Left lobe of liver (tissue), 2 donors: ENCODE measurements at places on chromosomes 16 and 17.

- no peak for DNase-seq
These were observed 11.3 kb upstream of the PPP1R27 start for GRCh38 chr17:81845881-81846742.

GRCh38 chr16:65794973-65795372 is 571.5 kb upstream of the CDH5 start:
- DNase-seq = no peak

GRCh38 chr17:7444682-7445618 is at the start of gene CHRNB1:
Gene CHRNB1, plus strand, starts transcription at chr17:7445061. Its CDS starts 67 bp downstream, at chr17:7445128.
- peak; percentile 95 for DNase-seq

GRCh38 chr17:37791447-37792399 is 46.9 kb upstream of the HNF1B start:
- DNase-seq = no peak

DNA sequence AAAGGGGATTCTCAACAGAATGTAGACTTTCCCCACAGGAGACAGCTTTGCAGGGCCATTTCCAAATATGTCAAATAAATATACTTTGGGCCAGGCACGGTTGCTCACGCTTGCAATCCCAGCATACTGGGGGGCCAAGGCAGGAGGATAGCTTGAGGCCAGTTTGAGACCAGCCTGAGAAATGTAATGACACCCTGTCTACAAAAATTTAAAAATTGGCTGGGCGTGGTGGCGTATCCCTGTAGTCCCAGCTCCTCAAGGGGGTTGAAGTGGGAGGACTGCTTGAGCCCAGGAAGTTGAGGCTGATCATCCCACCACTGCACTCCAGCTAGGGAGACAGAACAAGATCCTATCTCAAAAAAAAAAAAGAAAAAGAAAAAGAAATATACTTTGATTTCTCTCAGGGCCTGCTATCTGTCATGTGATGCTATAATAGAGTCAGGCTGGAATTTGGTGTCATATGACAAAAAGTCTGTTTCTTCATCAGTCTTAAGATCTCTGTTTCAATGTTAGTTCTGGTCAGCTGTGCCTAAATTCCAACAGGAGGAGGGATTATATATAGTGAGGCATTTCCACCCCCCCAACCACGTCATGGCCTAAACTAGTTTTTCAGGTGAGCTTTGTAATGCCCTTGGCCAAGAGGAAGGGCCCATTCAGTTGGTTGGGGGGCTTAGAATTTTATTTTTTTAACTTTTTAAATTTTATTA is 4.3 kb upstream of the ZDHHC7 start:
- DNase-seq = no peak

DNA sequence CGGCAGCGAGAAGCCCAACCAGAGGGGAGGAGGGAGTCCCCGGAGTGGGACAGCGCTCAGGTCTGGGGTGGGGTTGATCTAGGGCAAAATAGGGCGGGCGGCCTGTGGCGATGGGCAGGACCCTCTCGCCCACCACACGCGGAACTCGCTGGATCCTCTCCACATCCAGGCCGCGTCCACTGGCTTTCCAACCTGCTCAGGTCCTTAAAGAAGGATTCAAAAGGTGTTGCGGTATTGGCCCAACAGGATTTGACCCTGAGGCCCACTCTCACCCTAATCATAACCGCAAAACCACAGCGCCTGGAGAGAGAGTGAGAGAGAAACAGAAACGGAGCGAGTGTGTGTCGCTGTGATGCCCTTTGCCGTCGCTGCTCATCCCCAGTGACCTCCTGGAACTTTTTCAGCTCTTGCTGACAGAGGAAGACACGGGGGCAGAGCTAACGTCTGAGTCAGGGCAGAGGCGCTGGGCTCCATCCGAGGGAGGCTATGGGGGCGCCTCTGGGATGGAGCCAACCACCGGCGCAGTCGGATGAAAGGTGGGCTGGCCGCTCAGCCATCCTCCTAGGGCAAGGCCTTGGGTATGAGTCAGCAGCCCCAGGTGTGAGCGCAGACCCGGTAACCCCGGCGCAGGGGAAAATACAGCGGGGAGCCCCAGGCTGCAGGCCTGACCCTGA is 16.7 kb upstream of the OR1F1 start:
- DNase-seq = no peak

GRCh38 chr16:82660075-82660645 is 33.4 kb downstream of the CDH13 start:
- no peak for DNase-seq

- DNase-seq = peak; percentile 32
These were observed 4.5 kb downstream of the TBX4 start for GRCh38 chr17:61456688-61457225.
